Stimulated activated CD8-positive, alpha-beta memory T cell treated with anti-CD3 and anti-CD28 coated beads, Interleukin-4, amount 100 ng/mL, for 1 hour (primary cell): ENCODE measurements at places on chromosomes 5 and 9.

- DNase-seq, result no peak
These were observed 400.3 kb downstream of the EBF1 start for GRCh38 chr5:158699298-158699880.

- DNase-seq, result no peak
These were observed 22.7 kb upstream of the LECT2 start for GRCh38 chr5:135977375-135977928.

GRCh38 chr9:105708405-105708804, 14.1 kb downstream of the TMEM38B start:
- DNase-seq, result no peak

DNA sequence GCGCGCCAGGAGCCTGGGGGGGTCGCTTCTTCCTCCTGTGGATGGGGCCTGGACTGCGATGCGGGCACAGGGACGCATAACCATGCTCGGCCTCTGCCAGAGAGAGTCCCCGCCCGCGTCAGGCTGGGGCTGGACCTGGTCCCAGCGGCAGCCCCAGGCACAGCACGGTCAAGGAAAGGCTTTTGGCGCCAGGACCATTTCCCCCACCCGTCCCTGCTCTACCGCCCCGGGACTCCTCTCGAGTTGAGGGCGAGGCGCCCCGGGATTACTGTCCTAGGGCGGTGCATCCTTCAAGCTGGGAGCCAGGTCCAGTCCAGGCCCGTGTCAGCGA, 341 bp downstream of the MXD3 start:
- DNase-seq, result no peak

- no peak for DNase-seq
These were observed 79.3 kb upstream of the TBC1D2 start for GRCh38 chr9:98334796-98335195.

GRCh38 chr5:151571270-151572173, 19.6 kb downstream of the FAT2 start:
- DNase-seq, result no peak

DNA sequence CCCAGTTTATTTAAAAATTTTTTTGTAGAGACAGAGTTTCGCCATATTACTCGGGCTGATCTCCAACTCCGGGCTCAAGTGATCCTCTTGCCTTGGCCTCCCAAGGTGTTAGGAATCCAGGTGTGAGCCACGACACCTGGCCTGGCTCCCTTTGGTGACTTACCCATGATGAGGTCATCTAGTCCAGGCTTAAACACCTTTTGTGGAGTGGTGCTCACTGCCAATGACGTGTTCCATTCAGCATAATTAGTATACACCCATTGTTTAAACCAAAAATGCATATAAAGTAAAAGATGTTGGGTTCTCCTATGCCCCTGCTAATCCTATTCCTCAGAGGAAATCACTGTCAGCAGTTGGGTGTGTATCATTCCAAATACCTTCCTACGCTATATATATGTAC, 91.0 kb downstream of the HSPA4 start:
- DNase-seq, result no peak

DNA sequence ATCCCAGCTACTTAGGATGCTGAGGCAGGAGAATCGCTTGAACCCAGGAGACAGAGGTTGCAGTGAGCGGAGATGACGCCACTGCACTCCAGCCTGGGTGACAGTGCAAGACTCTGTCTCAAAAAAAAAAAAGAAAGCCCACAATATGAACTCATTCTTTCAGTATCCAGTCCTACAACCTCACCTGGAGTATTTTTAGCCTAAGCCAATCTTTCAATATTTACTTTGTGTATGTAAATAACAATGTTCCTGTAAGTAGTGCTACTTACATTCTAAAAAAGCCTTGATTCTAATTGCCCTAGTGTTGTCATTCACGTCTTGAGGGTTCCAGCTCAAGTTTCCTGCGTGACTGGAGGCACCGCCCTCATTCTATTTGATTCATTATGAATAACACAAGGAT, 62.0 kb downstream of the BHMT start:
- no peak for DNase-seq

DNA sequence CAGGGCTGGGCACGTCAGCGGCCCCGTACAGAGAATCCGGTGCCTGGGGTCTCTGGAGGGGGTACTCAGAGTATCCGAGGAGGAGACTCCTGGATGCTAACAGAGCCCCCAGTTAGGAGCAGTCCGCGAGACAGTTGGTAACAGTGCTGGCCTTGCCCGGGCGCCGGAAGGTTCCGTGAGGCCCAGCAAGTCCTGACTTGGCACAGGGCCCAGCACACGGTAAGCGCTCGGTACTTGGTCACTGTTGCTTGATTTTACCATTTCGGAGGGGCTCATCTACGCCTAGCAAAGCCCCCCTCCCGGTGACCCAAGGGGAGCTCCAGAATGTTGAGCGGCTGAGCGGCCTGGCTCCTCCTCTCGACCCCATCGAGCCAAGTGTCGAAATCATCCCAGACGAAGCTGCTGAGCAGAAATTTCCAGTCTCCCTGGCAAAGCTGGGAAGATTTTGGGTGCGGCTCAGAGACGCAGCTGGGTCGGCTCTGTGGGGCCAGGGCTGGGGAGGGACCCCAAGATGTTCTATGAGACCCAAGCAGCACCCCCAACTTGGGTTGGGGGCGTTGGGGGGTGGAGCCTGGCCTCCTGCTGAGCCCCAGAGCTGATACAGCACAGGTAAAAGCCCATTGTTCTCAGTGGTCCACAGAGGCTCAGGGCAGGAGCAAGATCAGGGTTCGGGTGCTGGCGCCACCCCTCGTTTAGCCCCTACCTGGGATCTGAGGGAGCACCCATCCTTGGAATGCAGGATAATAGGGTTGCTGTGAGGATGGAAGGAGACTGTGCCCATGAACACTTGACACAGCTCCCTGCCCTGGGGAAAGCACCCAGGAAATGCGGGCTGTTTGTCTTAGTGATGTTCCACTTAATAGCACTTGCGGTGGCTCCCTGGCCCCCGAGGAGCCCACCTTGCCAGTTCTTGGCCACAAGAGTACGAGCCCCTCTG, 137.2 kb downstream of the C9orf50 start:
- DNase-seq, result no peak

DNA sequence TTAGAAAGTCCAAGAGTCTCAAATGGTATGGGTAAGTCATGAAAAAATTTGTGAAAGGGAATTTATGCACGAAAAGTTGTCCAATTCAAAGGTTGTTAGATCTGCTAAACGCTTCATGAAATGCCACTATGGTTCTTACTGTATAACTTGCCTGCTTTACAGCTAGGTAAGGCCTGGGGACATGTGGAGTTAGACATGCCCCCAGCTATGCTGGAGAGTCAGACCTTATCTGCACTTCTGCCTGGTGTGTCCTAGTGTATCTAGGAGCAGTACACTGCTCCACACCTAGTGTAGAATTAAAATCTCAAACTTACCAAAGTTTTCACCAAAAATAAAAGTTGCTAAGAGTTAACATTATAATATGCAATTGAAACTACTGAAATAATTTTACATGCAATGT, 136.8 kb downstream of the MAPKAP1 start:
- DNase-seq, result no peak

DNA sequence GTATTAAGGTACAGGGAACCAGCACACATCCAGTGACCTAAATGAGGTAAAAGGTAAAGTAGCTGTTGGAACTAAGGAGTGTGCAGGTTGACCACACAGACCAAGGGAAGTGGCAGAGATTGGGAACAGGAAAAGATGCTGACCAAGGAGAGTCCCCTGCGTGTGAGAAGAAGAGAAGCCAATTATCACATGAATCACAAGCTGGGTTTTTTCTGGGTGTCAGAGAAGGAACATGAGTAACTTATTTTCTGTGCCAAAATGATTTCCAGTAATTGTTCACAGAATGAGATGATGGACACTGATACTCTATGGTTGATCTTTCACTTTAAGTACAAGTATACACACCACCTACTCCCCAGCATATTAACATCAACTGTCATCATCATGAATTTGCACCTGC, 130.7 kb upstream of the ACO1 start:
- no peak for DNase-seq

DNA sequence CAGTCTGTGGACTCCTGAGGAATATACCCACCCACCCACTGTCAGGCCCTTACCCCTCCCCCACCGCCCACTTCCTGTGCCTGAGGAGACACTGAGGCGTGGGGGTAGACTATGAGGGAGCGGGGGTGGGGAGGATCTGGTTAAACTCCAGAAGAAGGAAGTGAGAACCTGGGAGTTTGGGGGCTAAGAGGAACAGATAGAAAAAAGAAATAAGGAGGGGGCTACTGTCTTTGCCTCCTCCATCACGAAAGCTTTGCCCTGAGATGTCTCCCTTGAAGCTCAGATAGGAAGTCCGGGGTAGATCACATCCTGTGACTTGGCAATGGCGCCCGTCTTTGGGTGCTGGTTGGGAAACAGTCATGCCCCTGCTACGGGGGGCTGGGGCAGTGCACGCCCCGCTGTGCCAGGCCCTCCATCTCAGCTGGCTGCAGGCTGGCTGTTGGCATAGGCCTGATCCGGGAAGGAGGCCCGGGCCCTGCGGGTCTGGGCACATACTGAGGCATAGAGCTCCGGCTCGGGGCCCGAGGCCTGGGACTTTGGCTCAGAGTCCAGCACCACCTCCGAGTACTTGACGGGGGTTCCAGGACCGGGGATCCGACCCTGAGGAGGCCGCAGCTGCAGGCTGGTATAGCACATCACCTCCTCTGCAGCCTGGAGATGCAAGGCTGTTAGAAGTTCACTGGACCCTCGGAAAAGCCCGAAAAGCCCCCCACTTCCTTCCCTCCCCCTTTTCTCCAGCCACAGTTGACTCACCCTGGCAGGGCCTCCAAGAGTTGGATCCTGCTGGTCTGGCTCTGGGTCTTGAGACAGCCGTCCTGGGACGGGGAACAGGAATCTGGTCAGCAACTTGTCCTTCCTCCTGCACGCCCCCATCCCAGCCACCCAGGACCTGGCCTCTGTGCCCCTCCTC, 1.0 kb downstream of the SIT1 start:
- no peak for DNase-seq

- no peak for DNase-seq
These were observed 6.5 kb upstream of the MAT2B start for GRCh38 chr5:163498886-163499285.

GRCh38 chr9:93184432-93185265, 710 bp downstream of the WNK2 start:
- no peak for DNase-seq

GRCh38 chr9:36550135-36550534, 22.6 kb upstream of the MELK start:
- DNase-seq, result no peak

- no peak for DNase-seq
These were observed 54.4 kb upstream of the PPARGC1B start for GRCh38 chr5:149675610-149676201.

DNA sequence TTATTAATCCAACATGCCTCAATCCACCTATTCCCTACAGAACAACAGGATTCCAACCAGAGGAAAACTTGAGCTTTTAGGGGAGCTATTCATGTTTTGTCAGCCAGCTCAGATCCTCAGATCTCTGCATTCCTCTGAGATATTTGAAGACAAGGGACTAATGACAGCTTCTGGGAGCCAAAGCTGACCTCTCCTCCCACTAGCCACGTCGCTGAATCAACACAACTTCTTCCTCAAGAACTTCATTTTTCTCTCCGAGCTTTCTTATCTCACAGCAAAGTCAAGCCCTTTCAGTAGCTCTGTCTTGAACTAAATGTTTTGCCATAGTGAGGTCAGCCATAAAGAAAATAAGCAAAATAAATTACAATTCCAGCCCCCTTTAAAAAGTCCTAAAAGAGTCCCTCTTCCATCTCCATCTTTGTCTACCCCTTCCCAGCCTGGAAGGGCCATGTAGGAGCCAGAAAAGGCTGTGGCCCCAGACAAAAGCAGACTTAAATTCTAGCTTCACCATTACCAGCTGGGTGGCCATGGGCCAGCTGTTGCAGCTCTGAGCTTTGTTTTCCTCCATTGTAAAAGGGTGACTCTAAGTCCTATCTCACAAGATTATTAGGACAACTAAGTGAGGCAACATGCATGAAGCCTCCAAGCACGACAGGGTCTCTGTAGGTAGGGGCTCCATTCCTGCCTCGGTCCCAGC, 65.0 kb downstream of the HSD17B3 start:
- no peak for DNase-seq
